ENCODE measurements at places on chromosomes 16 and 17. TPM values are rescaled to one million over a fixed set of nuclear protein-coding genes. Genes with fewer than 3 reads are reported as not detected.

DNA sequence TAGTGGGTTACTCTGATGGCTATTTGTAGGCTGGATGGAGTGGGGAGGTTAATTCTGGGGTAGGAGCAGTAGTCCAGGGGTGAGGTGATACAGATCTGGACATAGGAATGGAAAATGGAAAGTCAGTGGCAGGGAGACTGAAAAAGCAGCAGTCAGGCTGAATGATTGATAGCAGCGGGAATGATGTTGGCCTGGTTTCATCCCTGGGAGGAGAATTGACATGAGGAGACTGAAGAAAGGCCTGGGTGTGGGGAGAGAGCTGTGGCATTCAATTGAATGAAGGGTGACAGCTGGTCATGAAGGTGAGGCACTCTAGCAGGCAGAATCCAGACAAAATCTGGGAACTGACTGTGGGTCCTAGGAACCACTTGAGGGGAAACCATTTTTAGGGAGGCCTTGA lies 34.7 kb upstream of the CLEC18A start:
- no peaks in the 10 kb centered on the region for H3K27me3 ChIP-seq
- H3K4me3 ChIP-seq = no peak overlapping the region
- no peak for DNase-seq
- no peaks in the 10 kb centered on the region for H3K4me1 ChIP-seq
- no peaks in the 10 kb centered on the region for H3K36me3 ChIP-seq

DNA sequence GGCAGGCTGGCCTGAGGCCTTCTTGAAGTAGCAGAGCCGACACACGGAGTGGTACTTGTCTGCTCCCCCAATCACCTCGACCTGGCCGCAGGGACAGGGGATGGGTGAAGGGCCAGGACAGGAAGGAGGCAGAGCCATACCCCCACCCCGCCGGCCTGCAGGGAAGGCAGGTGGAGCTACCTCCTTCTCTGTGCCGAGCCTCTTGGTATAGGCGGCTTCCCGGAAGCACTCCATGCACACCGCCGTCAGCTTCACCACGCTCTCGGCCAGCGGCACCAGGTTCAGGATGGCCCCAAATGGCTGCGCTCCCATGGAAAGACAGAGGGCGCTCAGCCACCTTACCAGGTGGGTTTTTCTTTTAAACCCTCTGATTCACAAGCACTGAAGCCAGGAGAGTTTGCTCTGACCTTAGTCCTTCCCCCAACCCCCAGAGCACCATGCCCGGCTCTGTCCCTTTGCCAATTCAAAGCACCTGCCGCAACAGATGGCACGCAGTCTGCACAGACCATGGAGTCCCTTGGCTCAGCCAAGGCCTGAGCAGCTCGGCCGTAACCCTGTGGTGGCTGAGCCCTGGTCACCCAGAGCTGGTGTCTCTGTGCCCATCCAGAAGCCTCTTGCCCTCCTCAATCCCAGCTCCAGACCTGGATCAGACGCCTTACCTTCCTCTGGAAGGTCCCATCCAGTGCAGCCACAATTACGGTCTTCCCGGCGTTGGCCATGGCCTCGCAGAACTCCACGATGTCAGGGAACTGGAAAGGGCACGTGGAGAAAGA lies 6.7 kb downstream of the SYNGR2 start:
- peak overlapping the region; percentile 82 for H3K27ac ChIP-seq
- peaks cover 87% of the 10 kb centered on the region for H3K4me1 ChIP-seq
- H3K27me3 ChIP-seq = no peaks in the 10 kb centered on the region
- peaks cover 8% of the 10 kb centered on the region for H3K36me3 ChIP-seq
- no peak for DNase-seq
- H3K4me3 ChIP-seq = peak overlapping the region; percentile 23

DNA sequence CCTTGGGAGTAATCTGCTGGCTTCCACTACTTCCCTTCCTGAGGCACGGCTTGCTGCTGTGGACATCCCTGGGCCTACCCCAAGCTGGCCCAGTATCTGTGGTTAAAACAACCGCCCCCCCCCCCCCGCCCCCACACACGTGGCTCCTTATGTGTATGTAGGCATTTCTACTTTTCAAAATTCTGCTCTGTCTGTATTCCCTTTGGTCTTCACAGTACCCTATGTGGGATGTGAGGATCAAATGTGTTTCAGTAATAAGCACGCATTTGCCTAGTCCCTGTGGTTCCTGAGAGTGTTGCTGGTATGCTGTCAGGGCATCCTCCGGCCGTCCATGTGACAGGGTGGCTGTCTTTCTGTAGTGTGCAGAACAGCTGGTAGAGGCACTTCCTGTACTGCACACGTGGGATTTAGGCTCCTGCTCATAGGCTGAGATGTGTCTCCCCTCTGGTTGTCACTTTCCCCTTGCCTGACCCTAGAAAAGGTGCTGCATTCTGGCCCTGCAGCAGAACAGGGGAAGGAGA lies 2.2 kb downstream of the NT5M start:
- no peak overlapping the region for H3K4me3 ChIP-seq
- H3K36me3 ChIP-seq = no peaks in the 10 kb centered on the region
- H3K27ac ChIP-seq = peak overlapping the region; percentile 10
- DNase-seq = no peak
- no peaks in the 10 kb centered on the region for H3K27me3 ChIP-seq

GRCh38 chr16:82672676-82673075 lies 45.9 kb downstream of the CDH13 start:
- no peak overlapping the region for H3K4me3 ChIP-seq
- no peaks in the 10 kb centered on the region for H3K27me3 ChIP-seq
- H3K27ac ChIP-seq = no peak overlapping the region
- H3K4me1 ChIP-seq = no peaks in the 10 kb centered on the region
- no peak for DNase-seq

GRCh38 chr17:74198694-74199093 lies 4.8 kb upstream of the RPL38 start:
- H3K4me1 ChIP-seq = peaks cover 31% of the 10 kb centered on the region
- no peak for DNase-seq
- H3K36me3 ChIP-seq = no peaks in the 10 kb centered on the region

- H3K4me3 ChIP-seq = no peak overlapping the region
- no peaks in the 10 kb centered on the region for H3K4me1 ChIP-seq
- DNase-seq = no peak
These were observed 1.7 kb downstream of the ACSM5 start for GRCh38 chr16:20411055-20411454.

Gene CDRT15
- not detected for total RNA-seq

Measured in esophagus squamous epithelium (tissue), 5 donors.